Transverse colon (tissue), 4 donors: ENCODE measurements at places on chromosomes 2 and 18.

GRCh38 chr18:71976744-71977143 is 567.4 kb downstream of the CBLN2 start:
- DNase-seq, result no peak
- no peak overlapping the region for H3K4me3 ChIP-seq
- no peaks in the 10 kb centered on the region for H3K27me3 ChIP-seq
- H3K4me1 ChIP-seq, result no peaks in the 10 kb centered on the region
- no peaks in the 10 kb centered on the region for H3K36me3 ChIP-seq
- no peak overlapping the region for H3K27ac ChIP-seq

GRCh38 chr2:180572346-180572745 is 408.1 kb upstream of the UBE2E3 start:
- no peaks in the 10 kb centered on the region for H3K36me3 ChIP-seq
- H3K4me1 ChIP-seq, result peaks cover 7% of the 10 kb centered on the region
- no peak overlapping the region for H3K27ac ChIP-seq
- DNase-seq, result no peak

DNA sequence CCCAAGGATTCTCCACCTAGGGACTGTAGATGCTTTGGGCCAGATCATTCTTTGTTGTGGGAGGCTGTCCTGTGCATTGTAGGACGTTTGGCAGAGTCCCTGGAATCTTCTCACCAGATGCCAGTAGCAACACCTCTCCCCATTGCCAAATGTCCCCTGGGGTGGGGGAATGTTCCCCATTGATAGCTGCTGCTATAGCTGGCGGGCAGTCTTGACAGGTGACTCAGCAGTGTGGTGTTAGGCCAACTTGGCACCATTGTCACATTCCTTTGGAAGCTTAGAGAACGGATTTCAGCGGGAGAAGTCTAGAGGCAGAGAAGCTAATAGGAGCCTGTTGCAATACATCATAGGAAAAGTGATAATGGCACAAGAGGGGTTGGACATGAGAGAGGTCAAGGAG is 495.7 kb upstream of the SMIM21 start:
- peak; percentile 26 for DNase-seq
- no peaks in the 10 kb centered on the region for H3K27me3 ChIP-seq
- H3K4me3 ChIP-seq, result no peak overlapping the region
- no peaks in the 10 kb centered on the region for H3K4me1 ChIP-seq
- peak overlapping the region; percentile 43 for H3K27ac ChIP-seq

GRCh38 chr2:169808221-169808620 is 9.6 kb downstream of the SSB start:
- H3K27ac ChIP-seq, result no peak overlapping the region
- H3K27me3 ChIP-seq, result no peaks in the 10 kb centered on the region
- no peak for DNase-seq
- no peak overlapping the region for H3K4me3 ChIP-seq

DNA sequence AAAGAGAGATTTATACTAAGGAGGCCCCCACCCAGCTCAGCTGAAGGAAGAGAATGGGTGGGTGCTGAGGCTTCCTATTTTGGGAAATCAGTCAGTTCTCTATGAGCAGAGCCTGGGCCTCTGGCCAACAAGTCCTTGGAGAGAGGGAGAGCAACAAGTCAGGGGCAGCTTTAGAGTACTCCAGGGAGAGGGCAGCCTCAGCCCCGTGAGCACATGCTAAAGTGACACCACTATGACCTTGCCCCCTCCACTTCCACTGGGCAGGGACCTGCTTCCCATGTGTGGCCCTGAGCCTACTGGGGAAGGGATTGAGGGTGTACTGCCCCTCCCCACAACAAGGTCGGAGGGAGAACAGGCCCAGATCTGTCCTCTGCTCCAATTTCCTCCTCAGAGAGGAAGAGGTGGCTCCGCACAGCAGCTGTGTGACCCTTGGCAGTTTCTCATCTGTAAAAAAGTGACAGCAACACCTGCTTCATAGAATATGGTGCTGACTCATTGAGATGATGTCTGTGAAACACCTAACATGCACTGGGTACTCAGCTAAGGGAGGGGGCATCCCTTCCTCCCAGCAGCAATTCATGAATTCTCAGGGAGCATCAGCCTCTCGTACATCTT is 72.9 kb downstream of the CLHC1 start:
- H3K27ac ChIP-seq, result peak overlapping the region; percentile 45
- H3K4me1 ChIP-seq, result peaks cover 43% of the 10 kb centered on the region
- no peaks in the 10 kb centered on the region for H3K27me3 ChIP-seq
- H3K36me3 ChIP-seq, result no peaks in the 10 kb centered on the region

DNA sequence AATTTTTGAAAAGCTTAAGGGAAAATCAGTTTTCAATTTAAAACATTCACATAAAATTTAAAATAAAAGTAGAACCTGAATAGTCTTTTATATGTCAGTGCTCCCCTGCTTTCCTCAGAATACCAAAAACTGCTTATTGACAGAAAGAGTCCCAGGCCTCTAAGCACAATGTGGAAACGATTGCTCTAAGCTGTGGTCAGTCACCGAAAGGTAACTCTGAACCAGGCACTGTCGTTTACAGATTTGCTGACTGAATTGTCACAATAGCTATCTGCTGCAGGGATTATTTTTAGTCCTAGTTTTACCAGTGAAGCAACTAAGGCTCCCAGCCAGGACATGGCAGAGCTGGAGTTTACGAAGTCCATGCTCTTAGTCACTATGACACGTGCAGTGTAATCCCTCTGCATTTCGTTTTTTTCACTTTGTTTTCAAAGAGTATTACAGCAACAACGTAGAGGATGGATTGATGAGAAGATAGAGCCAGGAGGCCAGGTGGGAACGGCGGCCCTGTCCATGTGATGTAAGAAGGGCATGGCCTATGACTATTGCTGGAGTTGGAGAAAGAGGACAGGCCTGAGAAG is 28.1 kb upstream of the TMEM247 start:
- H3K27ac ChIP-seq, result no peak overlapping the region
- no peaks in the 10 kb centered on the region for H3K36me3 ChIP-seq

DNA sequence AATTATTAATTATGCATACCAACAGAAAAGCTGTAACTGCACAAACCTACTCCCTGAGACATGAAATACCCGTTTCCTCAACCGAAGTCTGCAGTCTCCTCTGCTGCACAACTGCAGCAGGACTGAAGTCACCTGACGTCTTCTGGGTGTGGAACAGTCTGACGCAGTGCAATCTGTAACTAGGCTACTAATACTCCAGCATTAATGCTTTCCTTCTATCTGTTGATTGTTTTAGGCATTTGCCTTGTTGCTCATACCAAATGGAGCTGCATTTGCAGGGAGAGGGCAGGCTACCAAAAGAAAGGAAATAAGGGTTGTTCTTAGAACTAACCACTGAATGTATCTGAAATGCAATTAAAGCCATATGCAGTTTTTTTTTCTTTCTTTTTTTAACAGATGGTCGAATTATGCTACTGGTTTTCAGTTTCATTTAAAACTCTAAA is 40.1 kb downstream of the RTN4 start:
- no peaks in the 10 kb centered on the region for H3K27me3 ChIP-seq
- peak overlapping the region; percentile 15 for H3K4me3 ChIP-seq
- peak overlapping the region; percentile 75 for H3K27ac ChIP-seq

DNA sequence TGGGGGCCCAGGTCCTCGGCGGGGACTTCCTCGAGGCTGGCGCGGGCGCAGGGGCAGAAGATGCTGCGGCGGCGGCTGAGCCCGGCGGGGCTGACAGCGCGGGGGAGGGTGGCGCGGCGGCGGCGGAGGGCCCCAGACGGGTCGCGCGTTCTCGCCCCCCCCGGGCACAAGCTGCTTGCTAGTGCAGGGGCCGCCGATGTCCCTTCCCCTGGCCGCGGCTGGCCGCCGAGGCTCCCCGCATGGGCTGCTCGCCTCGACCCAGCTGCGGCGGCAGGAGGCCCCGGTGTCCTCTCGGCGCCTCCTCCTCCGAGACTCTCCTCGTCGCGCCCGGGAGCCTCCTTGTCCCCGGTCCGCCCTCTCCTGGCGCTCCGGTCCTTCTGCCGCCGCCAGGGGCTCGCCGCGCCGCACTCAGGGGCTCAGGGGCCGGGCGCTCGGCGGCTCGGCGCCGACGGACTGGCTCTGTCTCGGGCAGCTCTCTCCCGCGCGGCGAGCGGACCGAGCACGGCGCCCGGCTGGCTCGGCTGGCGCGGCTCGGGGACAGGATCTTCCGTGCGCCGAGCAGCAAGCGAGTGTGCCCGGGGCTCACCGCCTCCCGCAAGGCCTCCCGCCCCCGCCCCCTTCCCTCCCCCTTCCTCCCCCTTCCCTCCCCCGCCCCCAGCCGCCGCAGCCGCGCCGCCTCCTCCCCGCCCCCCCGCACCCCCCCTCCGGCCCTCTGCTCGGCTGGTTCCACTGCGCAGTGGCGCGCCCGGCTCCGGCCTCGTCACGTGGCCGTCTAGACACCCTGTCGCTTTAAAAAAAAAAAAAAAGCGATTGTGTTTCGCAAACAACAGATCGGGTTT is 902 bp upstream of the SMAD7 start:
- peaks cover 36% of the 10 kb centered on the region for H3K4me1 ChIP-seq
- peak; percentile 90 for DNase-seq
- no peaks in the 10 kb centered on the region for H3K27me3 ChIP-seq

- no peak overlapping the region for H3K27ac ChIP-seq
- H3K4me1 ChIP-seq, result no peaks in the 10 kb centered on the region
- DNase-seq, result no peak
- no peak overlapping the region for H3K4me3 ChIP-seq
Observed at GRCh38 chr2:145032791-145033190, 512.9 kb upstream of the ZEB2 start.

DNA sequence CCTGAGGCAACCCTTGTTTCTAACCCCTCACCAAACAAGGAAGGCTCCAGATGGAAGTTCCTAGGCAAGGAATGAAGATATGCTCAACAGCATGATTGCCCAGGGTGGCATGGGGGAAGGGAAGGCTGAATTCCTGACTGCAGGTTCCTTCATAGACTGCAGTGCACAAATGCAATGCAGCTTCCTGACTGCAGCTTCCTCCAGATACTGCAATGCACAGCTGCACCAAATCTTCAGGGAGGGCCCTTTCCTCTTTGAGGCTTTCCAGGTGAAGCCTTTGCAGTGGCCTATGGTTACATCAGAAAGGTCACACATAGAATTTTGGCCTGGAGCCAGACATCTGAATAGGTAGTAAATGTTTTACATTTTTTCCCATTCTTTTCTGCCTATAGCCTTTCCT is 58.8 kb upstream of the DYNAP start:
- no peak for DNase-seq
- no peak overlapping the region for H3K27ac ChIP-seq
- H3K4me1 ChIP-seq, result no peaks in the 10 kb centered on the region
- no peak overlapping the region for H3K4me3 ChIP-seq

DNA sequence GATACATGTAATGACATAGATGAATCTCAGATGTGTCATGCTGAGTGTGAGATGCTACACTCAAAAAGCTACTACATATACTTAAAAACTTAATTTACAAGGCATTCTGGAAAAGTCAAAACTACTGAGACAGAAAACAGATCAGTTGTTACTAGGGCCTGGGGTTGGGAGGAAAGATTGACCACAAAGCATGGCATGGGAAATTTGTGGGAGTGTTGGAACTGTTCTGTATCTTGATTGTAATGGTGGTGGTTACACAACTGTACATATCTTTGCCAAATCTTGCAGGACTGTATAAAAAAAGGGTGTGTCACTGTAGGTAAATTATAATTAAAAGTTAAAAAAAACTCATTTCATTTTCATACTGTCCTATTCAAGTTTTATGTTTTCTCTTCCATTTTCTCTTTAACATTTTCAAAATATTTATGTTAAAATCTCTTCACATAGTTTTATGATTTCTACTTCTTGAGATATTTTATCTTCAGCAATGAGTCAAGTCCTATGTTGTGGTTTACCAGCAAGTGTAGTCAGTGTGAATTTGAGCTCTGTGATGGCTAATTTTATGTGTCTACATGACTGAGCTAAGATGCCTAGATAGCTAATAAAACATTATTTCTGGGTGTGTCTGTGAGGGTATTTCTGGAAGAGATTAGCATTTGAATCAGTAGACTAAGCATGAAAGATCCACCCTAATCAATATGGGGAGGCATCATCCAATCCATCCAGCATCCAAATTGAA is 58.6 kb upstream of the VRK2 start:
- H3K36me3 ChIP-seq, result no peaks in the 10 kb centered on the region
- H3K4me1 ChIP-seq, result no peaks in the 10 kb centered on the region
- DNase-seq, result no peak
- H3K4me3 ChIP-seq, result no peak overlapping the region
- H3K27me3 ChIP-seq, result no peaks in the 10 kb centered on the region

GRCh38 chr2:152618193-152618564 is 99.1 kb downstream of the PRPF40A start:
- DNase-seq, result no peak
- H3K27me3 ChIP-seq, result no peaks in the 10 kb centered on the region
- H3K4me1 ChIP-seq, result no peaks in the 10 kb centered on the region
- H3K36me3 ChIP-seq, result no peaks in the 10 kb centered on the region
- H3K27ac ChIP-seq, result no peak overlapping the region

- H3K36me3 ChIP-seq, result no peaks in the 10 kb centered on the region
- H3K27ac ChIP-seq, result no peak overlapping the region
- H3K27me3 ChIP-seq, result no peaks in the 10 kb centered on the region
Observed at GRCh38 chr2:144553379-144553778, 33.5 kb upstream of the ZEB2 start.

- no peaks in the 10 kb centered on the region for H3K36me3 ChIP-seq
- no peaks in the 10 kb centered on the region for H3K27me3 ChIP-seq
- no peak overlapping the region for H3K27ac ChIP-seq
- no peak for DNase-seq
Observed at GRCh38 chr18:23188068-23188760, 52.9 kb downstream of the CABLES1 start.

- no peak overlapping the region for H3K27ac ChIP-seq
- H3K4me1 ChIP-seq, result no peaks in the 10 kb centered on the region
- H3K27me3 ChIP-seq, result no peaks in the 10 kb centered on the region
- H3K4me3 ChIP-seq, result no peak overlapping the region
- DNase-seq, result no peak
Observed at GRCh38 chr18:24039671-24040070, 25.1 kb downstream of the TTC39C start.

- no peaks in the 10 kb centered on the region for H3K27me3 ChIP-seq
- H3K36me3 ChIP-seq, result no peaks in the 10 kb centered on the region
- no peak for DNase-seq
- H3K27ac ChIP-seq, result no peak overlapping the region
- H3K4me1 ChIP-seq, result no peaks in the 10 kb centered on the region
- no peak overlapping the region for H3K4me3 ChIP-seq
Observed at GRCh38 chr18:26406854-26407517, 141.4 kb downstream of the KCTD1 start.

DNA sequence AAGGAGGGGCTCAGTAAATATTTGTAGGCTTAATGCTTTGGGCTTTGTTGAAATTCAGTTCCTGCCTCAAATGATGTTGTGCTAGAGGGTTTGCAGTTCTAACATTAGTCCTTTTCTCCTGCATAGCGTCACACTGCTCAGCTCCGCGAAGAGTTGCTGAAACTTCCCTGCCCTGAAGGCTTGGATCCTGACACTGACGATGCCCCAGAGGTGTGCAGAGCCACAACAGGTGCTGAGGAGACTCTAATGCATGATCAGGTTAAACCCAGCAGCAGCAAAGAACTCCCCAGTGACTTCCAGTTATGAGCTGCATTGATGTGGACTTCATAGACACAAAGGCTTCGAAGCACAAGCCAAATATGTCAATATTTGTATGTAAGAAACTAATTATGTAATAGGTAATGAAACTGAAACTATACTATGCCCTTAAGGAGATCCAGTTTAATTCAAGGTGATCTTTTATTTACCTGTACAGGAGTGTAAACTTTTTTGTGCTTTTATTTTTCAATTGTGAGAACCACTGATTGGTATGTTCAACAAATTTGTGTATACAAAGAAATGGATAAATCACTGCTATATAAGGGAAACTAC is 10.2 kb upstream of the TTC27 start:
- H3K4me3 ChIP-seq, result no peak overlapping the region
- H3K4me1 ChIP-seq, result peaks cover 5% of the 10 kb centered on the region
- H3K27ac ChIP-seq, result no peak overlapping the region
